H4 (cell line): ENCODE measurements at places on chromosomes 13 and 19. TPM values are rescaled to one million over a fixed set of nuclear protein-coding genes. Genes with fewer than 3 reads are reported as not detected.

GRCh38 chr19:10800488-10800887 is 35.5 kb downstream of the TMED1 start:
- DNase-seq: no peak

GRCh38 chr19:18634612-18635297 is 2.1 kb upstream of the KLHL26 start:
- DNase-seq: no peak

ZNF723 gene
- total RNA-seq: 0.14 TPM in 1 of 2 replicates, not detected in the other

DNA sequence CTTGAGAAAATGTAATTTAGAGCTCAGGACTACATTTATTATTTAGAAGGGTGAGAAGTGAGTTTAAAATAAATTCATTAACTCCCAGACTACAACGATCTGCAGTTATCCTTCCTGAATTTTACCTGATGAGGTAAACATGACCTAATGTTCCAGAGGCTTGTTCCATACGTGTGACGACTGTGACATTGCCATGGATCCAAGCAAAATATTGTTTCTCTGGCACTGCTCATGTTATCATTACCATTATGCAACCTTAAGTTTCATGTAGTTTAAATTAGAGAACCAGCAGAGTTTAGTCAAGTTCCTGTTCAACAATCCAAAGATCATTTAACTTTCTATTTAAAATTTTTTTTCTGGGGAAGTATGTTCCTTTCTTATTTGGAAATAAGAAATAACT is 279.6 kb downstream of the KLF5 start:
- DNase-seq: no peak

DNA sequence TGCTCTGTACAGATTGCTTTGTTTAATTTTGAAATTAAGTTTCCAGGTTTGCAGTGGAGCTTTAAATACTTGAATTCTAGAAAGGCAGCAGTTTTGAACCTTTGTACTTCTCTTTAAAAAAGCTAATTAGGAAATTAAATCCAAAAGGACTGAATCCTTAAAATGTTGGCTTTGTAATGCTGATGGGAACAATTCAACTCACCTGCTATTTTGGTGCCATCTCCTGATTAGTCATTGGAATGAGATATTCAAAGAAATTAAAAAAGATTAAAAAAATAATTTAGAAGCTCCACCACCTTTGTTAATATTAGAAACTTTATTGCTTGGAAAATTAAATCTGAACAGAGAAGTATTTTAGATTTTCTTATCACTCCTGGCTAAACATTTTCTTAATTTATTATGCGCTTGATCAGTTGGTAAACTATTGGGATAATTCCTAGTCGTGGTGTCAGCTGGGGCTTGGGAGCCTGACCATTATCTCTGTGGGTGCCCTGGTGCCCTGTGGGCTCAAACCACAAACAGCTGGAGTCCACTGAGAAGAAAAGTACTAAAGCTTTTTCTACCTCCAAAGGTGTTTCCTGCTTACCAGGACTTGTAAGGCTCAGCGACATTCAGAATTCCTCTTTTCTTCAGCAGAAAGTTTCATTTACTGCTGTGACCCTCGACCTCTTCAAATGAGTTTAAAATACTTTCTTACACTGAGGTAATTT is 540.4 kb downstream of the DIAPH3 start:
- no peak for DNase-seq

DNA sequence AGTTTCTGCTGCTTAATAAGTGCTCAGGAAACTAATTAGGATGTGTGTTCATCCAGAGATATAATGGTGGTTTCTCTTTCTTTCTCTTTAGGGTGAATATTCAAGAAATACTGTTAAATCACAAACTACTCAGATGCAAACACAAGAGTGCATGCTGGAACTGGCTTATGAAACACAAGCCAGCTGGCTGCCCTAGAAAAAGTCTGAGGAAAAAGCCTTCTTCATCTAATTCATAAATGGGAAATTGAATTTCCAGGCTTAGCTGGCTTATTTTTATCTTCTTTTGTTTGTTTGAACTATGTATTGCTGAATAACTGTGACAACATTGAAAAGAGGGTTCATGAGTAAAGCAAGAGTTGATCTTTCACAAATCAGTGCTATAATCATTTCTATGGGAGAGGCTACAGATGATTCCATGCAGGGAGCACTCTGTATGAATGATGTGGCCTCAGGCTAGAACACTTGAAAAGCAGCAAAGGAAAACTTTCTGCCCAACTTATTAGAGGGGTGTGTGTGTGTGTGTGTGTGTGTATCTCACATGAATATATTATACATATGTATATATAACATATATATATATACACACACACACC is 69.8 kb upstream of the SCEL start:
- no peak for DNase-seq

- peak; percentile 17 for DNase-seq
Observed at GRCh38 chr13:31236211-31236786, 36.5 kb downstream of the B3GLCT start.

DNA sequence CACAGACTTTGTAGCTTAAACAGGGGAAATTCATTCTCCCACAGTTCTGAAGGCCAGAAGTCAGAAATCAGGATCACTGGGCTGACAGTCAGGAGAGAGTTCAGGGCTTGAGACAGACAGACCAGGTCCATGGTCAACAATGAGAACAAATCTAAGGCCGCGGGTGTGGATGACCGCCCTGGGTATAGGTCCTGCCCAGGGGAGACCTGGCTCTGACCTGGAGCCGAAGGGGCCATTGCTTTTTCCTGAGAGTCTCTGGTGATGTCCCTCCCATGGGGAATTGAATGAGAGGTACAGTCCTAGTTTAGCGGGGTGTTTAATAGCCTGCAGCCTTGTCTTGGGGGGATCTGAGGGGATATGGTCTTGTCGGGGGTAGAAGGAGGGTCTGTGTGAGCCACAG is 25.2 kb upstream of the FBL start:
- no peak for DNase-seq
